Aorta (tissue), 5 donors: ENCODE measurements at places on chromosomes 2 and 18. TPM values are rescaled to one million over a fixed set of nuclear protein-coding genes. Genes with fewer than 3 reads are reported as not detected.

- H3K27ac ChIP-seq = no peak overlapping the region
- H3K4me1 ChIP-seq = no peaks in the 10 kb centered on the region
- no peaks in the 10 kb centered on the region for H3K27me3 ChIP-seq
- no peak overlapping the region for H3K4me3 ChIP-seq
Measured at GRCh38 chr2:127164761-127165538, 55.1 kb downstream of the CYP27C1 start.

ELOA2 gene
- not detected for total RNA-seq

DNA sequence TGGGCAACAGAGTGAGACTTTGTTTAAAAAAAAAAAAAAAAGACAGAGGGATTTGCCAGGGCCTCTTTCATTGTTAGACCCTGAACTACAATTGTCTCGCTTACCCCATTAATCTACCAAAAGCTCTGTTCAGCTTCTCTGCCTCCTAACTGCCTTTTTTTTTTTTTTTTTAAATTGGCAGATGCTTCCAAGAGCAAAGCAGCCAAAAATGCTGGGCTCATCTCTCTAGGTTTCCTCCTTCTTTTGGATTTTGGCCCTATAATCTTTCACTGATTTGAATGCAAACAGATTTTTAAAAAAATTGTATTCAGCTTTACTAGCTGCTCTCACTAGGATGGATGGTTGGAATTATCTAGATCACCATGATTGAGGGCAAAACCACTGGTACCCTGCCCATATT lies 33.2 kb upstream of the RAPGEF4 start:
- H3K36me3 ChIP-seq = no peaks in the 10 kb centered on the region
- peaks cover 1% of the 10 kb centered on the region for H3K27me3 ChIP-seq
- H3K4me3 ChIP-seq = no peak overlapping the region
- H3K27ac ChIP-seq = no peak overlapping the region
- no peaks in the 10 kb centered on the region for H3K4me1 ChIP-seq

- H3K27ac ChIP-seq = no peak overlapping the region
- H3K36me3 ChIP-seq = no peaks in the 10 kb centered on the region
- no peak overlapping the region for H3K4me3 ChIP-seq
- no peaks in the 10 kb centered on the region for H3K27me3 ChIP-seq
- no peak for DNase-seq
- no peaks in the 10 kb centered on the region for H3K4me1 ChIP-seq
Measured at GRCh38 chr18:53946594-53946993, 277.9 kb downstream of the MBD2 start.

DNA sequence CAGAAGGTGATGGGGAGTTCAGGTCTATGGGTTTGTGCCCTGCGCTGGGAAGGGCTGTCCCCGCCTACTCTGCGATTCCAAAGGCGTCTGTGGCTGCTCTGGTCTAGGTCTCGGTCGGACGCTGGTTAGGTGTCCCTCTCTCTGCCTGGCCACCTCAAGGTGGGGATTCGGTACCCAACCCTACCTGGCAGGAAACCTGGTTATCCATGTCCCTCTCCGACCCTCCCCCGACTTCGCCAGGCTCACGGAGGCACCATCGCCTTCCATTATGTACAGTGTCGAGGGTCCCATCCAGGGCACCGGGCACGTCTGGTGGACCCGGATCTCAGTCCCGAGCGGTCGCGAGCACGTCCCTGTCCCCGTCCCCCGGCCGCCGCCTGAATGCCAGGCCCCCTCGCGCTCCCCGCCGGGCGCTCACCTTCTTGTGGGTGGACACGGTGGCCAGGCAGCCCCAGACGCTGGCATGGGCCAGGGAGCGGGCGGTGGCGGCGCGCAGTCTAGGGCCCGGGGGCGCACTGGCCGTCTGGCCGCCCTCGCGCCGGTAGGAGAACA lies 628 bp downstream of the CREG2 start:
- H3K27ac ChIP-seq = no peak overlapping the region
- no peak for DNase-seq
- no peaks in the 10 kb centered on the region for H3K4me1 ChIP-seq
- no peaks in the 10 kb centered on the region for H3K36me3 ChIP-seq
- H3K4me3 ChIP-seq = no peak overlapping the region

DNA sequence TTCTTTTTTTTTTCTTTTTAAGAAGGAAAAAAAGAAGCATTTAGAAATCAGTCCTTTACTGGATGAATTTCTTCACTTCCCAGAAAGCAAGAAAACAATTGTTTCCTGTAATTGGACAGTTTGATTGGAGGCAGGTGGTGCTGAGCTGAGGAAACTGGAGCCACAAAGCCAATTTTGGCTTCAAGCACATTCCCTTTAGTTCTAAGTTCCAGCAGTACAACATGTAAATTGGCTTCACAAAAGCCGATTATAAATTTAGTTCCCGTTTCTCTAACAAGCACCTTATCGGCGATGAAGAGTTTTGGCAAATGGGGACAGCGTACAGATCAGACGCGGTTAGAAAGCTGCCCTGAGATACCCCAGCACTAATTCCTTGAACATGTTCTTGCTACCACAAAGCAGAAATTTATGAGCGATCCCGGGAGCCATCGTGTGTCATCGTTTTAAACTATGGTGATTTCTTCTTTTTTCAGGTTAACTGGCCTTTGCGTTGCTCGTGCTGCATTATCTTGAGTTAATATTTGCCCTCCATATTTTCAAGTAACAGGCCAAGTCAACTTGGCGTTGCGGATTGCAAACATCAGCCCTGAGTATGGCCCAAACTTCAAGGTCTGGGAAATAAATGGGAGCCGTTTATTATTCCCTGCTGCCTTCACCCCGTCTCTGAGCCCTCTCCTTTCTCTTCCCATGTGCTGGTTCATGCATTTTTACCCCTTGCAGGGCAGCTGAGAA lies 190.4 kb upstream of the ID2 start:
- no peaks in the 10 kb centered on the region for H3K27me3 ChIP-seq
- no peaks in the 10 kb centered on the region for H3K36me3 ChIP-seq
- DNase-seq = no peak
- H3K4me1 ChIP-seq = no peaks in the 10 kb centered on the region
- H3K27ac ChIP-seq = no peak overlapping the region

DNA sequence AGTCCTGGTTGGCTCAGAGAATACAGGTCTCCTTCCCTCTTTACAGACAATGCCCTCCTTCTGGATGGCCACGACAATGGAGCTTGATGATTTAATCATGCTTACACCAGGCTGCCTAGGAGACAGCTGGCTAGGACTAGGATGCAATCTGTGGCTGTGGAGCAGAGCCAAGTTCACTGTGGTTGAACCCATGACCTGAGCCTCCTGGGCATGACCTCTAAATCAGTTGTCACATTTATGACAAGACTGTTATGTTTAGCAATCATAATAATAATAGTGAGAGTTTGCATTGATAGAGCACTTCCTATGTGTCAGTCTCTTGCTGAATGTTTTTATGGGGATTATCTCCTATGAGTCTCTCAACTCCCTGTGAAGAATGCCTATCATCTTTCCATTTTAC lies 244.1 kb downstream of the ICOS start:
- H3K4me3 ChIP-seq = no peak overlapping the region
- no peak for DNase-seq
- no peak overlapping the region for H3K27ac ChIP-seq
- H3K4me1 ChIP-seq = no peaks in the 10 kb centered on the region
- H3K27me3 ChIP-seq = no peaks in the 10 kb centered on the region
- no peaks in the 10 kb centered on the region for H3K36me3 ChIP-seq

PLCD4 gene
- total RNA-seq = 1.6 TPM

SLC11A1 gene
- 56.1 TPM for total RNA-seq

WNT6 gene
- total RNA-seq = 0.88 TPM

CXCR2 gene
- 3.1 TPM for total RNA-seq

DNA sequence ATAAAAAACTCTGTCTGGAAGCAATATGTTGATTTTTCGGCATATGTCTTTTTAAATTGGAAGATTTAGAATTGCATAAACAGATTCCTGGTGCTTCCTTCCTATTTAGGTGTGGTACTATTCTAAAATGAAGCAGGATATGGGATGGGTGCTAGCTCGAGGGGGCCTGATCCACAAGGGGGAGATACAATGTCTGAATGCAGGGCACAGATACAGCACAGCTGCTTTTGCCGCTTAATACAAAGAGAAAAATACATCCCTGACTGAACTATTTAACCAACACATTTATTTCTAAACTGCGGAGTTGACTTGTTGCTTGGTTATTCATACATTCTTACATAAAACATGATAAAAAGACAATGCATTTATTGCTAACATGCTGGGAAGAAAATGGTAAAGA lies 169.1 kb downstream of the TMEFF2 start:
- H3K27ac ChIP-seq = no peak overlapping the region
- no peak overlapping the region for H3K4me3 ChIP-seq
- no peaks in the 10 kb centered on the region for H3K27me3 ChIP-seq
- no peaks in the 10 kb centered on the region for H3K36me3 ChIP-seq

ASB18 gene
- not detected for total RNA-seq

DNA sequence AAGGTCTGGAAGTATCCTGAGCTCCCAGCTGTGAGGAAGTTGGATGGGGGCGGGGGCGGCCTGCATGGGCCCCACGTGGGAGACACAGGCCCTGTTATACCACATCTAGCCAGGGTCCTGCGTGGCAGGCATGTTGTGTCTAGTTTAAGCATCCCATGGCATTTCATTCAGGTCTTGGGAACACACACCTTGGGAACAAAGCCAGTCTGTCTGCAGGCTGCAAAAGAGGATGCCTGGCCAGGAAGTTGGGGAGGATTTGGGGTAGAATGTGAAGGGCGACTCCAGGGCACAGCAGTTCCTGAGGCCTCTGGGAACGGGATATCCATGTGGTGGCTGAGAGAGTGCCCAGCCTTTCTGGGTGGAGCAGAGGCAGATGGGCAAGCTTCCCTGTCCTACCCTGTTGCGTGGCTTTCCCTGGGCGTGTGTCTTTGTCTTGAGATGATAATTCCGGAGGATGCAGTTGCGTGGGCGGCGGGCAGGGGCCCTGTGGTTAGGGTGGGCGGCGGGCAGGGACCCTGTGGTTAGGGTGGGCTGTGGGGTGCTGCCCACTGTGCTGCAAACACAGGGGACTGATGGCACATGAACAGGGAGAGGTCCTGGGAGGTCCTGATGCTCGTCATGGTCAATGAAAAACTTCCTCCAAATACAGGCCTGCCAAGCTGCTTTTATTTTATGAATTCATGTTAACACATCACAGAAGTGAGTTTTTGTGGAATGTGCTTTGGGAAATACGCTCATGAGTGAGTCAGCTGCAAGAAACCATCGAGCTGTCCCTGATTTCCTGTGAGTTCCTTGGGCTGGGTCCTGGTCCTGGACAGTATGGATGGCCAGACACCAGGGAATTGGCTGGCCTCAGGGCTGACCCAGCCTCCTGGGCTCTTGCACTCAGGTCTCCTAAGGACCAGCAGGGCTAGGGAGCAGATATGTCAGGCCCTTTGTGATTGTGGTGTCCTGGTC lies 90.0 kb upstream of the HS6ST1 start:
- no peaks in the 10 kb centered on the region for H3K27me3 ChIP-seq
- no peak overlapping the region for H3K27ac ChIP-seq
- H3K4me3 ChIP-seq = no peak overlapping the region
- peak; percentile 56 for DNase-seq

RTP5 gene
- total RNA-seq = not detected

- no peak overlapping the region for H3K4me3 ChIP-seq
- no peak overlapping the region for H3K27ac ChIP-seq
- DNase-seq = no peak
Measured at GRCh38 chr2:229124136-229124535, 147.0 kb downstream of the PID1 start.

CKAP2L gene
- 0.65 TPM for total RNA-seq

- H3K36me3 ChIP-seq = no peaks in the 10 kb centered on the region
- H3K27ac ChIP-seq = no peak overlapping the region
- DNase-seq = no peak
- no peaks in the 10 kb centered on the region for H3K4me1 ChIP-seq
- H3K27me3 ChIP-seq = no peaks in the 10 kb centered on the region
Measured at GRCh38 chr2:26316041-26316440, 29.9 kb upstream of the SELENOI start.

DNA sequence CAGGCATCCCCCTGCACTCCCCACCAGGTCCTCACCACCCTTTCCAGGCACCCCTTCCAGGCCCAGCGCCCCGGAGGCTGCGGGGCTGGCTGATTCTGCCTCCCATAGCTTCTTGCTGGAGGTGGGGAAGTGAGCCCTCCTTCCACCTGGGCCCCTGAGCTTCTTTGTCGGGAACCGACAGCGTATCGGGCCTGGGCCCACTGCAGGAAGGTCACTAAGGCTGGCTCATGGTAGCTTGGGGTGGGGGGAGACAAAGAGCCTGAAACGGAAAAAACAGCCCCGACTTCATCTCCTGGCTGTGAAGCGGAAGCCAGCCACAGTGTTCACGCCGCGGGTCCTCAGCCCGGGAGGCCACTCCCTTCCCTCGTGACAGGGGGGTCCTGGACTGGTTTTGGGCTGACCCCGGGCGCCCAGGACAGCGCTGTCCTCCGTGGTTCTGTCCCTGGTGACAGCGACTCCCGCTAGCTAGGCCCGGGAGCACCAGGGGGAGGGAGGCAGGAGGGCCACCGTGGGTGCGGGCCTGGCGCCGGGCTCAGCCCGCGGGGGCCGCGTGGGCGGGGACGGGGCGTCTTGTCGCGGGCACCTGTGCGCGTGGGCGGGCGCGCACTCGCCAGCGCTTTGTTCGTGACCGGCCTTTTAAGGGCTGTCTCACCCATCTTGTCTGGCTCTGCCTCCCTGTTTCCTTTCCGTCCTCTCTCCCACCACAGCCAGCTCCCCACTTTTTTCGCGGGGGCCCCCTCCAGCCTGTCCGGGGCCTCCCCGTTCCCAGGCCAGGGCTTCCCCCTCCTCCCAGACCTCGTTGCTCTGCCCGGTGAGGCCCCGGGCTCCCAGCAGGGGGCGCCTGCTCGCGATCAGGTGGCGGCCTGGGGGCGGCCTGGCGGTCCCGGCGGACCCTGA lies 64.9 kb downstream of the DNMT3A start:
- H3K36me3 ChIP-seq = no peaks in the 10 kb centered on the region
- DNase-seq = peak; percentile 93
- H3K4me3 ChIP-seq = peak overlapping the region; percentile 1

LIMS4 gene
- 22.4 TPM for total RNA-seq

- H3K36me3 ChIP-seq = no peaks in the 10 kb centered on the region
- no peak overlapping the region for H3K4me3 ChIP-seq
- no peak overlapping the region for H3K27ac ChIP-seq
- H3K4me1 ChIP-seq = no peaks in the 10 kb centered on the region
- H3K27me3 ChIP-seq = no peaks in the 10 kb centered on the region
Measured at GRCh38 chr18:36025025-36025424, 42.3 kb downstream of the RPRD1A start.

GRCh38 chr2:24123195-24123921 lies at the start of the genes FAM228B and PFN4:
FAM228B (plus strand) TSS chr2:24123469; CDS start chr2:24124362, 893 bp downstream.
PFN4 (minus strand) TSS chr2:24123334; CDS start chr2:24122535, 799 bp downstream.
- H3K4me1 ChIP-seq = no peaks in the 10 kb centered on the region
- H3K36me3 ChIP-seq = no peaks in the 10 kb centered on the region
- no peaks in the 10 kb centered on the region for H3K27me3 ChIP-seq
- peak within 1 kb of the TSS; percentile 87 for H3K27ac ChIP-seq
- DNase-seq = peak; percentile 94

VWA3B gene
- total RNA-seq = 1.0 TPM

GRCh38 chr18:66560094-66560493 lies 43.8 kb downstream of the CDH19 start:
- no peaks in the 10 kb centered on the region for H3K36me3 ChIP-seq
- H3K27ac ChIP-seq = no peak overlapping the region
- no peaks in the 10 kb centered on the region for H3K4me1 ChIP-seq
- H3K4me3 ChIP-seq = no peak overlapping the region
- H3K27me3 ChIP-seq = no peaks in the 10 kb centered on the region

RNU2-63P gene
- total RNA-seq = not detected

COL5A2 gene
- total RNA-seq = 115 TPM

YWHAQ gene
- total RNA-seq = 182 TPM

GRCh38 chr2:43224131-43224570 lies 2.3 kb downstream of the ZFP36L2 start:
- peak overlapping the region; percentile 96 for H3K4me3 ChIP-seq
- H3K27me3 ChIP-seq = no peaks in the 10 kb centered on the region
- H3K4me1 ChIP-seq = no peaks in the 10 kb centered on the region
- peak overlapping the region; percentile 71 for H3K27ac ChIP-seq
- H3K36me3 ChIP-seq = peaks cover 10% of the 10 kb centered on the region
- DNase-seq = peak; percentile 83

RGPD8 gene
- 51.7 TPM for total RNA-seq
